ENCODE measurements at places on chromosomes 2 and 18.

GRCh38 chr18:76005632-76006208 is 489.3 kb downstream of the ZNF516 start:
- DNase-seq = no peak

- no peak for DNase-seq
Observed at GRCh38 chr2:66498289-66498975, 63.5 kb downstream of the MEIS1 start.

- no peak for DNase-seq
Observed at GRCh38 chr18:26648509-26649192, 100.3 kb upstream of the KCTD1 start.

DNA sequence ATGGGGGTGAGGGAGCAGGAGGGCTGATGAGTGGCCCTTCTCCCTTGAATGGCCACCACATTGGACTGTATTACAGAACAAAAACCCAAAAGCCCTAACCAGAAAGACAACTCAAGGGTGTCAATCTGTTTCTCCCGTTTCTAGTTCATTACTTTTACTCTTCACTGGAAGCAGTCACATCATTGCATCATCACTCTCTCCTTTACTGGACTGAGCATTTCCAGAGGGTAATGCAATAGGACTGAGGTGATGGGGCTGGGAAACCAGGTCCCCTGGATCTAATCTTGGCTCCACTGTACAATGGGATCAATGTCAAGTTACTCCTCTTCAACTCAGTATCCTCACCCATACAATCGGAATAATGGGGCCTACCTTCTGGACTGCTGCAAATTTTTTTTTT is 56.1 kb downstream of the BCL2 start:
- DNase-seq = no peak

- no peak for DNase-seq
Observed at GRCh38 chr2:220293966-220294365, 666.5 kb downstream of the SLC4A3 start.

GRCh38 chr2:96729748-96730147 is 10.1 kb downstream of the LMAN2L start:
- DNase-seq = no peak

DNA sequence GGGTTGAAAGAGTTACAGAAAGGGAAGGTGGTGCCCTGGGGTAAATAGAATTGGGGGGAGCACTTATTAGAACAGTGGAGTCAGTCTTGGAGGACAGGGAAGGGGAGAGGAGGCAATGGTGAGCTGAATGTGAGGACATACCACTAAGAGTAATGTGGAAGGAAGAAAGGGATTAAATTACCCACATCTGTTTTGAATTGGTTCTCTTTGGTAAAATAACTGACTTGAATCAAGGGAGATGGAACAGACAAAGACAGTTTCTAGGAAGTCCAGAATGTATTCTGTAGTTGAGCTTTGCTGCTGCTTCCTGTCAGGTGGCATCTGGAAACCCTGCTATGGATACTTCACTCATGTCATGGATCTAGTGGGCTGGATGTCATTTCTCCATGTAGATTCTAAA is 6.7 kb downstream of the SETBP1 start:
- DNase-seq = peak; percentile 64

DNA sequence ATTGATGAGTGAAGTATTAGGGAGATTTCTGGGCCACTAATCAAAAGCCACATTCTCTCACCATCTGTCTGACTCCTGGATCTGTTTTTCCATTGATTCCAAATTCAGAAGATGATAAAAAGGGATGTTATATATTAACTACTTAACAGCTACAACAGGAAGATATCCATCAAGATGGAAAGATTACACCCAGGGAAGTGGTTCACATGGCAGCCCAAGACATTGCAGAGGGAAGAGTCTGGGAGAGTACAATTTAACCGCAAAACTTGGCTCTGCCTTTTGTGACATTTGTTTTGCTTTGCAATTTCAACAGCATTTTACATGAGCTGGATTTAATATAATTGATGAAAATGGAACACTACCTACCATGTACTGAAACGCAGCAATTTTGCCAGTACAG is 22.5 kb upstream of the TCF4 start:
- DNase-seq = no peak

DNA sequence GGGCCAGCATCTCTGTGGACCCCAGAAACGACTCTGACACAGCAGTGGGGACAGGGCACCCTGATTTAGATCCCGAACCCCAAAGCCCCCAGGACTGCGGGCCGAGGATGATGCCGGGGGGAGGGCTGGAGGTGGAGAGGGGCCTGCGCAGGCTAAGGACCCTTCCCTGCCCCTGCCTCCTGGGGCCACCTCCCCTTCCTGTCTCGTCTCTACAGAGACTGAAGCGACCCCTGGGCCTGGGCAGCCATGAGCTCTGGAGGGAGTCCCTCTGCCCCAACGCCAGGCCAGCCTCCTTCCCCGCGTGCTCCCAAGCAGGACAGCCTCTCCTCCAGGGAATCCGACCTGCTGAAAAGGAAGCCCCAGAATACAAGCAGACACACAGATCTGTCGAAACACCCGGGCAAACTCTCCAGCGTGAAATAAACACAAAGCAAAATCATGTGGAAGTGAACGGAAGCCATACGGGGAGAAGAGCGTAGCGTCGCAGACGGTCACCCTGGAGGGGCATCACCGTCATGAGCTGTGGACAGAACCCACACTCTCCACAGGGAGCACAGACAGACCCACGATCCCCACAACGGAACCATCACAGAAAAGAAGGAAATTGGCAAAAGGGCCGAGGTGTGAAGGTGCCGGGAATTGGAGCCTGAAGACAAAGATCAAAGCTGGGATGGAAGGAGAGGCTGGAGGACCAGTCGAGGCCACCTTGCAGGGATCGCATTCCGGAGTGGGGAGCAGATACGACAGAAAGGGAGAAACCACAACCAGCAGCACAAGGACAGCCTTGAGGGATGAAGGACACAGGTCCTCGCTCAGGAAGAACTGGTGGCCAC is 51.0 kb upstream of the CTDP1 start:
- no peak for DNase-seq

DNA sequence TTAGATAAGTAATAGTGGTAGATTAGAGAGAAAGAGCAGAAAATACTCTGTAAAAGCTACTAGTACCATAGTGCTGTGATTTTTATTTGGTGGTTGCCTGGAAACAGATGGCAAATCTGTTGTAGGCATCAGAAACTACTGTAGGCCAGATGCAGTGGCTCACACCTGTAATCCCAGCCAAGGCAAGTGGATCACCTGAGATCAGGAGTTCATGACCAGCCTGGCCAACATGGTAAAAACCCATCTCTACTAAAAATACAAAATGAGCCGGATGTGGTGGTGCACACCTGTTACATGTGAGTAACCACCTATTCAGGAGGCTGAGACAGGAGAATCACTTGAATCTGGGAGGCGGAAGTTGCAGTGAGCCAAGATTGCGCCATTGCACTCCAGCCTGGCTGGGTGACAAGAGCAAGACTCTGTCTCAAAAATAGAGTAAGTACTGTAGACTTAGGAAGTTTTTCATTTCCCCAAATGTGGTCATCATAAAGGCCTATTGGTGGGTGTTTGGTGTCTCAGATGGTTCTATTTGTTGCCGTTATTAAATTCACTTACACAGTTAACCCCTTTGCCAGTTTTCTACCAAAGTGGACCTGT is 79.6 kb downstream of the SPTBN1 start:
- DNase-seq = no peak

DNA sequence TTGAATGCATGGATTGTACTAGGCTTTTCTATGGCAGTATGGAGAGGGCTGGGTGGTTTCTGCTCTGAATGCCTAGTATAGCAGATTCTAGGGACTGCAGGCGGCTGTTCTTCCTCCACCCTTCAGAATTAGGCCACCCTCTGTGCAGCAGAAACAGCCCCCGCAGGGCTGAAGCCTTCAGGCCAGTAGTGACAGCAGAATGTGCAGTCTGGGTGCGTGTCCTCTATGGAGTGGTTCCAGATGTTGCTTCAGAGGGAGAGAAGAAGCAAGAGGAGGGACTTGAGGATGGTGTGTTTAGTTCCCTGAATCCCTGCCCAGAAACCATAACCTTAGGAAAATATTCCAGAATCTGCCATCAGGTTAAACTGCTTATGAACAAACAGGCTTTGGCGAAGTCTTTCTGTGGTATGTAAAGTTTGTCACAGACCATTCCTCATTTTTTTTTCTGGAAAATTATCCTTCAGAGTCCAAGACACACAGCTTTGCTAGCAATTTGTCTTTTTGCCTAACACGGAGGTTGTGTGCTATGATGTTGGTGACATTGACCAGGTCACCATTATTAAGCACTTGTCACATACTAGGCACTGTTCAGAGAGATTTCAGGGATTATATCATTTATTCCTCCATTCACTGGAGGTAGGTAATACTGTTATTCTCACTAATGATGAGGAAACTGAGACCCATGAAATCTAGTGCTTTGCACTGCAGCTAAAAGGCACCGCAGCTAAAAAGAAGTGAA is 21.1 kb downstream of the CASP10 start:
- DNase-seq = peak; percentile 86

- peak; percentile 94 for DNase-seq
Observed at GRCh38 chr2:20650877-20651730, at the start of gene HS1BP3. Gene HS1BP3 (minus strand): TSS chr2:20651098. CDS start chr2:20651063, 35 bp downstream.

DNA sequence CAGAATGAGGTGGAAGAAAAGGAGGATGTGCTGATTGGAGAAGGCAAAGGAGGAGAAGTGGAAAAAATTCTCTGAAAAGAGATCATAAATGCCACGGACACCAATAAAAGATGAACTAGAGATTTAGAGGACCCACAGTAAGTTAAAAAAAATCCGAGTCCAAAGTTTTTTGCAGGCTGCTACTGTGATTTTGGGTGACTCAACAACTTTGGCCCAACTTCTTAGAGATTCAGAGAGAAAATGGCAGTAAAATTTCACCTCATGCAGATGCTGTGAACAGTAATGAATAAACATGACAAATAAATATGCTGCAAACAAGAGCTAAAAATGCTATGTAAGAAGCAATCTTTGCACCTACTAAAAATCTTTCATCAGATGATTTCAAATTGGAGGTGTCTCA is 176.9 kb upstream of the SESTD1 start:
- no peak for DNase-seq

- no peak for DNase-seq
Observed at GRCh38 chr2:169623235-169623634, 39.1 kb downstream of the PPIG start.

DNA sequence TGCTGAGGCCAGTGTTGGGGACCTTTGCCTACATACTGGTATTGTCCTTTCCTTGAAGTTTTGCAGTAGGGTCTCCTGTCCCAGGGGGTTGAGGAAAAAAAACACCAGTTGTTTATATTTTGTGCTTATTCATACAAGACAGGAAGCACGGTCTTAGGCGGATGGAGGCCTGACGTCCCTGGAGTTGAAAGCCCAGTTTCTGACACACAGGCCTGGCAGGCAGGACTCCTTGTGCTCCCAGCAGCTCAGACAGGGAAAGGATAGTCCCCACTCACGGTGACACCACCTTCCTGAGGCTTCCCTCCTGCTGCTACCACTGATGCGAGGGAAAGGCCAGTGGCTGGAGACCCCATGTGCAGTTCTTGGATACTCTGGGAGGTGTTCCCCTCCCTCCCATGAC is 15.5 kb upstream of the SP100 start:
- DNase-seq = no peak

DNA sequence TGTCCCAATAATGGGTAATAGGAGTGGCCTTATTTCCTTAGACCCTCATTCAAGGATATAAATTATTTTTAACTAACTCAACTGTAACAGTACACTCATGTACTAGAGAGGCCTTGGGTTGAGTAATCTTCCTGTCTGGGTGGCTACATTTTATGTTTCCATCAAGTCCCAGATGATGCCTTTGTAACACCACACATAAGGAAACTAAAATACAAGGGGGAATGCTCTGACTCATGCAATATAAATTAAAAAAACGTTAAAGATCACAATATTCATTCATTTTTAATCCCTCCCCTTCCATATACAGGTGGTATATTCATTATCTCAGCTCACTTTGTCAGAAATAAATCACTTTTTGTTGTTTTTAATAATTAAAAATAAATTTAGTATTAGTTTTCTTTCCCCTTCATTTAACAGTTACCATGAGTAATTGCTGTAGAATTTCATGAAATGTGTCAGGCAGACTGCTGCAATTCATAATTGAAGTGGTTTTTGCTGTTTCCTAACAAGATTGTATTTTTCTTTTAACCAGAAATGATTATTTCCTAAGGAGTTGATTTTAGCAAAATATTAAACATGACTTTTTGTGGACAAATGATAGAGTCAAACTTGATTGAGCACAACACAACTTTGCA is 1403.6 kb downstream of the SUCLG1 start:
- peak; percentile 89 for DNase-seq

DNA sequence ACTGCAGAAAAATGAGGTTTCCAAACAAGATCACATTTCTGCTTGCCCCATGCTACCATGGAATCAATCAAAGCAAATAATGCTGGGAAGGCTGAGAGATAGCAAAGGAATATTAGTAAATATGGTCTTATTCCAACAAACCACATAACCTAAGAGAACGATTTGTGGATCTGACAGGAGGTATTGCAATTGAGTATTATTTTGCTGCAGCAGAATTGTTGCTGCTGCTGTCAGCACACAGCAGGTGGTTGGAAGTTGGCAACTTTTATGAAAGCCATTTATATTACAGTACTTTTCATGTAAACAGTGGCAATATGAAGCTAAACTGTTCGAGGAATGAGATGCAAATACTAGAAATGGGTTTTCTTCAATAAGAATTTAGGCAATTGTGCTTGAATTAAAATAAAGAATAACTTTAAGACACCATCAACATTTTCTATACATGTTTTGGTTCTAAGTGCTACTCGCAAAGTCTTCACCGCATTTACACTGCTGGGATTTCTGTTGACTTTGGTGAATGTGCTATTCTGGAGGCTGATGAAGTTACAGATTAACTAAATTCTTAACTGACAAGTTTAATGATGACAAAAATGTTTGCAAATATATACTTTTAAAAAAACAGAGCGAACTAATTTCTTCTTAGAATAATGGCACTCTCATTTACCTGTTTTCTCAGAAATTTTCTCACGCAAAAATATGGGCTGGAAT is 1285.7 kb downstream of the CNTNAP5 start:
- no peak for DNase-seq

GRCh38 chr2:233428008-233428407 is 73.7 kb downstream of the DGKD start:
- no peak for DNase-seq

DNA sequence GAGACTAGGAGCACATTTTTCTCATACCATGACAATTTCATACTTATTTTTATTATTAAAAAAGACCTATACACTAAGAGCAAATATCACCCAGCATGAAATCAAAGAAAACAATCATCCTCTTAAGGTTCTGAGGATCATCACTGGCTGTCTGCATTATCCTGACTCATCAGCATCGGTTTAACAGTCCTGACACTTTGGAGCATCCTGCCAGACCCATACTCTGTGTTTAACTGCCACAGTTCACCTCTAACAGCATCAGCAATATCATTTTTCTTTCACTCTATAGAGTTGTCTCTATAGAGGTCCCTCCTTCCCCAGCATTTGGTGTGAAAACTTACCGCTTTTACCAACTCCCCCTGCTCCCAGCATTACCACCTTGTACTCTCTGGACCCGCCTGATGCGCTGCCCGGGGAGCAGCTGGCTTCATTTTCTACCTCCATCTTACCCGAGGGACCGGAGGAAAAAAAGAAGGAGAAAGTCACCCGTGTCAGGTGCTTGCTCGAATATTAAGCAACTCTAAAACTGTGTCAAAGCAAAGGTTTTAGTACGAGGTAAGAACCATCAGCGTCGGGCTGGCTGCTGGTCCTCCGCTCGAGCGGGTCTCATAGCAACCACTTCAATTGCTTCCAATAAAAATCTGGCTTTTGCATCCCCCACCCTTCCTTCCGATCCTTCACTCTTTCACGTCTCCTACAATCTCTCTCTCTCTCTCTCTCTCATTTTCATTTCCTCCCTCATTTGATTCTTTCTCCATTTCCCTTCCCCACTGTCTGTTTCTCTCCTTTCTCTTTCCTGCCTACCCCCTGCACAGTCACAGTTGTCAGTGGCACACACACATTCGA is at the start of gene RIT2:
TSS of gene RIT2 (minus strand) at position 610 of the 846 bp plus-strand sequence.
- no peak for DNase-seq
